ENCODE measurements at places on chromosomes 2 and 18.

DNA sequence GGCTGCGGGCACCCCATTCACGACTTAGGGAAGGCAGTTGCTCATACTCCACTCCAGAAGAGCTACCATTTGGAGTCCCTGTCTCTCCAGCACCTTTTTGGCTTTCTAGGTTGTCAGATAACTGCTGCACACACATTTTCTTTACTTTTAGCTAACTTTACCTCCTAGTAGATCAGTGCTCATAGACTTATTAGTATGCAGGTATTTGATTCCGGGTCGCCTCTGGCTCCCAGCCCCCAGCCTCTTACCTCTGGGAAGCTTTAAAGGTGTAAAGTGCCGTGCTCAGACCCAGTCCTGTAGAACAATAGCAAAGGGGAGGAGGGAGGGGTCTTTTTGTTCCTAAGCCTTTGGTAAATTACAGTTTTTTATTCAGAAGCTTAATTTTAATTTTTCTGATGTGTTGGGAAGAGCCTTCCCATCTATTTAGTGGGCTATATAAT lies 102.9 kb downstream of the SPTBN1 start:
- DNase-seq = no peak

DNA sequence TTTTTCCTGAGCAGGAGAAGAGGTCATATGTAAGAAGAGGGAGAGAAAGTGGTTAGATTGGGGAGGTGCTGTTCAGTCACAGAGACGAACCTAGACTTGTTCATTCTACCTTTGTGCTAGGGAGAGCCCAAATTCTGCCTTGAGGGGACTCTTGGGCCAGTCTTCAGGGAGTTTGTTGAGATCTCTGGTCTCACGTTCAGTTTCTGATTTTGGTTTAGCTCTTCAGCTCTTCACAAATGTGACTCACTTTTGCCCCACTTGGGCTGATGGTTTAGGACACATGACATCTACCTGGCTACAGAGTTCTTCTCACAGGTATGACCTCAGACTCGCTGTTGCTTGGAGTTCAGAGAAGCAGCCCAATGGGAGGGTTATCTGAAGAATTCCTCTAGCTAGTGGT lies 49.2 kb upstream of the DARS1 start:
- no peak for DNase-seq

DNA sequence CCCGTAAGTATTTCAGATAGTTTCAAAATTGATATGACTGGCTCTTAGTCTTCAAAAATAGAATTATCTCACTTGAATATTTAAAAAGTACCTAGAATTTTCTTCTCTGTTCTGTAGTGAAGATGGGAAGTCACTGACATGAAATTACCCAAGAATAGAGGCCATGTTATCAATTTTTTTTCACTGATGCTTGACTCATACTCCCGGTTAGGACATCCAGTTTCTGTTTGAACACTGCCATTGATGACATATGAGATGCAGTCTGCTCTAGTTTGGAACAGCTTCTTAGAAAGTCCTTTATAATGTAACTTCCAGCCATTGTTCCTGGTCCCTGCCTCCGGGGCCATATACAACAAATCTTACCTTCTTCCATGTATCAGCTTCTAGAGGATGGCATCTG lies 26.0 kb downstream of the MAP3K20 start:
- DNase-seq = no peak

GRCh38 chr2:172088245-172089004 lies 3.1 kb downstream of the DLX1 start:
- no peak for DNase-seq

DNA sequence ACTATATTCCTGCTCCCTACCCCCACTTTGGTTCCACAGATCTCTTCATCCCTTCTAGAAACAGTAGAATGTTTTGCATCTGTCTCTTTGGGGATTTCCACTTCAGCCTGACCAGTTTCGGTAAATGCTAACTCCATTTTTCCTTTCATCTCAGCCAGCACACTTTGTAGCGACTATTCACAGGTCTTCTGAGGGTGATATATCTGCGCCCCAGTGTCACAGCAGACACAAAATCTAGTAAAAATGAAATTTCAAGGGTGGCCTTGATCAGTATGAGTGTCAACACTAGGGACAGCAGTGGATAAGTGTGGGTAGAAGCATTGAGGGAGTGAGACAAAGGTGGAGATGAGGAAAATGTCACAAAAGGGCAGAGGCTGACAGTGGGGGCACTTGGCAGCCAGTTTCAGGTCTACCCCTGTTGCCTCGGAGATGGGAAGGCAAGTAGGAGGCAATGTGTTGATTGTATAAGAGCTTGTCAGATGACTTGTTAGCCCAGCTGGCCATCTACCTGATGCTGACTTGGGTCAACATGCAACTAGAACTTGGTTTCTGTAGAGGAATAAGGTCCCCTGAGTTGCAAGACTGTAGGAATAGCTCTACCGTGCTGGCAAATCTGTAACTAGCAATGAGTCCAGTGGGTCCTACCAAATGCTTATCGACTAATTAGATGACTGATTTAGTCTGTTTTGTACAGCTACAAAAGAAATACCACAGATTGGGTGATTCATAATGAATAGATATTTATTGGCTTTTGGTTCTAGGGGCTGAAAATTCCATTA lies 60.7 kb downstream of the CXCR4 start:
- no peak for DNase-seq

- no peak for DNase-seq
Observed at GRCh38 chr2:141611981-141612380, 518.8 kb downstream of the LRP1B start.

DNA sequence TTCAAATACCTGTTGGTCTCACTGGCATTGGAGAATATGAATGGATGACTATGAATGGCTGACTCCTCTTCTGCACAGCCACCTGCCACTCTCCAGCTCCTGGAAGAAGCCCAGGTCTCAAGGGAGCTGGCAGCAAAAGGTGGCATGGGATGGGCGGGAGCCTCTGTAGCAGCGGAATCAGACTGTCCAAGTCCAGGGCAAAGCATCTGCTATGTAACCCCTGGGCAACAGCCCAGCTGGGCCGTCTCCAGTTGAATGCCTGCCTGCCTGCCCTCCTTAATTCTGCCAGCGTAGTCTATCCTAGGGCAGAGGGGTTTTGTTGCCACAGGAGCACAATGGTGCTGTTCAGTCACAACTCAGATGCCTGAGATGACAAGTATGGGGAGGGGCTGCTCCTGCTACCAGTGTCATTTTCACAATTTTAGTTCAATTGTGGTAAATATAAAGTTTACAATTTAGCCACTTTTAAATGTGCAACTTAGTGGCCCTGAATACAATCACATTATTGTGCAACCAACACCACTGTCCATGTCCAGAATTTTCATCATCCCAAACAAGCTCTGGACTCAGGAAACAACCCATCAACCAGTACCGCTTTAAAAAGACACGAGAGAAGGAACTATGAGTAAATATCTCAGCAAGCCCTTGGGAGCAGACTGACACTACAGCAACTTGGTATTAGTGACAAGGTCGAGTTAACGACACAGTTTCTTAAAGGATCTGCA lies 115.2 kb downstream of the MYO5B start:
- DNase-seq = no peak

DNA sequence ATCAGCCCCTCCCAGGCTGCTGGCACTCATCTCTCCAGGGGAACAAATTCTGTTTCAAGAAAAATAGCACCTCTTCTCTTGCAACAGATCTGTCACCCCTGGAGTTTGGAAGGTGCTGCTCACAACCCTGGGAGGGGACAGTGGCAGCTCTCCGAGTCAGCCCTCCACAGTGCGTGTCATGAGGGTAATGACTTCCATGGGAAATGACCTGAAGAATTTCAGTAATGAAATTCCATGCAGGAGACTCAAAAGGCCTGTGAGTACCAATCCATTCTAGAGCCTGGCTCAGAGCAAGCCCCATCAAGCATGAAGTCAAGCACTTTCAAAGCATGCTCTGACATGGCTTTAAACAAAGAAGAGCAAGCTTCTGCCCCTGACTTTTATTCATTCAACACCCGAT lies 276.3 kb upstream of the PARD3B start:
- DNase-seq = no peak

GRCh38 chr2:39837856-39838453 lies 58.9 kb upstream of the THUMPD2 start:
- no peak for DNase-seq

DNA sequence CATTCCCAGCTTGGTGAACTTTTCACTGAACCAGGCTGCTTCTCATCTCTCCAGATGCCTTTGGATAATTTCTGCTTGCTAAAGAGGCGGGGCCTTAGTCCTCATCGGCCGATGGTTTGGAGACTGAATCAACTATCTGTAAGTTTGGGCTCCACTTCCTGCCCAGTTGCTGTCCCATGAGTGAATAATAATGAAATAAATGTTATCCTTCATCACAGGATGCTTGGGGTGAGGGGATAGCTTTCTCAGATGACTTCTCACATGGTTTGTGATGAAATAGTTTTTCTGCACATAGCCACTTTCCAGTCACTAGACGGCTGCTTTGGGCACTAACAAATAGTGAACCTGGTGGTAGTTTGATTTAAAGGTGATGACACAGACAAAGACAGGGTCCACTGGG lies 376.6 kb upstream of the TRIB2 start:
- DNase-seq = no peak

DNA sequence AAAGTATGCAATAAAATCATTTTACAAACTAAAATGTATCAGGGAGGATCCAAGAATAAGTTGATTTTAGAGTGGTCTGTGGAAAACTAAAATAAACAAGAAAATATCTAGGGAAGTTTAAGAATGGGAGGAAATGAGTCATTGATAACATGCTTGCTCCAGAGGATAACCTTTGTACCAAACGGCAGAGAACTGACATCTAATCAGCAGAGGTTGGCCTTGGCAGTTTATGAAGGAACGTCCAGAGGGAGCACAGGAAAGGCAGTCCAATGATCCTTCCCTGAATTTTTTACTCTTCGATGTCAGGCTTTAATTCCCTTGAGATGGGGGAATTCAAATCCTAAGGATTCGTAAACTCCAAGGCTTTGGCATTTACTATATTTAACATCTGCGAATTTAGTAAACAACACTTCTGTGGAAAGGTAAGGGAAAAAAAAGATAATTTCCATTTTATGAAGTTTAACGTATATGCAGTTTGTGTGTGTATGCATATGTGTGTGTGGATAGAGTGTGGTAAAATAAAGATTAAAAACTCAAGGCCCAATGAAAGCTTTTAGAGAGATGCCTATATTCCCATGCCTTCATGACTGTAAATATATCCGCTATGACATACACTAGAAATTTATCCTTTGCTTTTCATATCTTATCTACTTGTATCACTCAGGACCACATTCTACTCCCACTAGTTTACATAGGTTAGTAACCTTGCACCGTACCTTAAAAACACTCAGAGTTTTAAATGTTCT lies 8.7 kb upstream of the INPP1 start:
- no peak for DNase-seq

DNA sequence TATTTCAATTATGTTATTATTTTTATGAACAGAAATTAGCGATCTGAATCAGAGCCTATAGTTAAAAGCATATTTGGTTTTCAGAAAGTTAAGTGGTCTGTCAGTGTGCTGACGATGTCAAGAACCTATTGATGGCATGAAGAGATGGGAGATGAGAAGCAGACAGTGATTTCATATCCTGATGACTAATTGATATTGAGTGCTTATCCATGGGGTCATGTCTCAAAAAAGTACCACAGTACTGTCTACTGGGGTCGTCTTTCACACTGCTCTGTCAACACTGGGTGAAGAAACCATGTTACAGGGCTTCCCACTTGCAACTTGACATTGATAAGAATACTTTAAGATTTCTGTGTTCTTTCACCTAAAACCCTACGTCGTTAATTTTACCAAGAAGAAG lies 297.1 kb downstream of the AFF3 start:
- no peak for DNase-seq

GRCh38 chr2:10844097-10844496 lies 31.5 kb upstream of the PDIA6 start:
- no peak for DNase-seq

- no peak for DNase-seq
Observed at GRCh38 chr2:235692671-235693171, 198.9 kb downstream of the AGAP1 start.

DNA sequence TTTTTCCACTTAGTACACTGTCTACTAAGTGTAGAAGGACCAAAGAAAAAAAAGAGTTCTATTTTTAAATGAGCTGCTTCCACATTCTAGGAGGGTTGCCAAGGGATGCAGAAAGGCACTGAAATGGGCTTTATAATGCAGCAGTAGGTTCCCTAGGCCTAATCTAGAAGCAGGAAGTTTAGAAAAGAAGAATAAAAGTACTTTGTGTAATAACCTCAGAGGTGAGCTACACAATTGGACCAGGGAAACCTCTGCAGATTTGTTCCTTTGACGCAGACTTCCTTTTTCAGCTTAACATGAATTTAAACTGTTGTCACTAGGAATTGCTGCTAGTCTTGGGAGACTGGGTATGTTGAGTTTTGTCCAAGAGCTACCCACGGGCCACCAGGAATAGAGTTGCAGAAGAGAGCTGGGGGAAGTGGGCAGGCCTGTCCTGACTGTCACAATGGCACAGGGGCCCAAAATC lies 34.6 kb upstream of the RAB1A start:
- no peak for DNase-seq

- DNase-seq = no peak
Observed at GRCh38 chr18:78228974-78229373, 750.6 kb upstream of the SALL3 start.

DNA sequence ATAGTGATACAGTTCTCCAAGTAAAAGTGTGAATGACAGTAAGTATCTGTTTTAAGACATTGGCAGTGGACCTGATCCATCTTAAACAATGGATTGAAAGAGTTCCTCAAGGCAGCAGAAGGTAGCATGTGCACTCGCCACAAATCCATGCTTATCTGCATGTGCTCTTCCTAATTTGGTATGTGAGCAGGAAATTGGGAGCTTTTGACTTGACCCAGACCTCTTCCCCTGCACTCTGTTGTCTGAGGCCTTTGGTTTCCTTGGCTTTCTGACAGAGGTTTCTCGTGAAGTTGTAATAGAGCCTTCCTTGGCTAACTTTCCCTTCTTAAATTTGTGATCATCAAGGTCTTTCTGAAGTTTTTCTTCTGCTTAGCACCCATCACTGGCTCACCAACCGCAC lies 114.1 kb downstream of the WDSUB1 start:
- DNase-seq = no peak

DNA sequence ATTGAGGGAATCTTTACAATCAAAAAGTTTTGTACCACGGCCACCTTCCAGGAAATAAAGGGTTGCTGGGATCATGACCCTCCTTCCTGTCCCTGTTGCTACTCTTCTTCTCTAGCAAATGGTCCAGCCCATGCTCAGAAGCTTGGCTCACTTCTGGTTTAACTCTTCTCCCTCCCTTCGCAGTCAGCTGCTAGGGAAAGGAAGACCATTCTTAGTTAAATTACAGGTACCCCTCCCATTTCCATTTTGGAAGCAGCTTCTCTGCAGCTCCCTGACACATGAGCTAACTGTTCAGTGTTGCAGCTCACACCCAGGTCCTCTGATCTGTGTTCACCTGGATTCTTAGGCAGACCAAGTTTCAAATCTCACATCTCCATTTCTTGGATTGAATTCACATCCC lies 100.3 kb downstream of the DOCK10 start:
- DNase-seq = no peak
